ENCODE measurements at places on chromosomes 16 and 17. TPM values are rescaled to one million over a fixed set of nuclear protein-coding genes. Genes with fewer than 3 reads are reported as not detected.

KRTAP9-2 gene
- total RNA-seq = not detected

SGCA gene
- total RNA-seq = 0.51 TPM

TVP23B gene
- 39.7 TPM for total RNA-seq

DNA sequence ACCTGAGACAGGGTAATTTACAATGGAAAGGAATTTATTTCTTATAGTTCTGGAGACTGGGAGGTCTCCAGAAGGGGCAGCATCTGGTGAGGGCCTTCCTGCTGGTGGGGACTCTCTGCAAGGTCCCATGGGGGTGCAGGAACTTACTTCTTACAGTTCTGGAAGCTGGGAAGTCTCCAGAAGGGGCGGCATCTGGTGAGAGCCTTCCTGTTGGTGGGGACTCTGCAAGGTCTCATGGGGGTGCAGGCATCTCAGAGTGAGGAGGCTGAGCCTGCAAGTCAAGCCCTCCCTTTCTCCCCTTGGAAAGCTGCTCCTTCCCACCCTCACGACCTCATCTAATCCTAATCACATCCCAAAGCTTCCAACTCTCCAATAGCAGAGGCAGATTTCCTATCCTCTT lies 157.4 kb downstream of the FOXL1 start:
- DNase-seq = no peak

DNA sequence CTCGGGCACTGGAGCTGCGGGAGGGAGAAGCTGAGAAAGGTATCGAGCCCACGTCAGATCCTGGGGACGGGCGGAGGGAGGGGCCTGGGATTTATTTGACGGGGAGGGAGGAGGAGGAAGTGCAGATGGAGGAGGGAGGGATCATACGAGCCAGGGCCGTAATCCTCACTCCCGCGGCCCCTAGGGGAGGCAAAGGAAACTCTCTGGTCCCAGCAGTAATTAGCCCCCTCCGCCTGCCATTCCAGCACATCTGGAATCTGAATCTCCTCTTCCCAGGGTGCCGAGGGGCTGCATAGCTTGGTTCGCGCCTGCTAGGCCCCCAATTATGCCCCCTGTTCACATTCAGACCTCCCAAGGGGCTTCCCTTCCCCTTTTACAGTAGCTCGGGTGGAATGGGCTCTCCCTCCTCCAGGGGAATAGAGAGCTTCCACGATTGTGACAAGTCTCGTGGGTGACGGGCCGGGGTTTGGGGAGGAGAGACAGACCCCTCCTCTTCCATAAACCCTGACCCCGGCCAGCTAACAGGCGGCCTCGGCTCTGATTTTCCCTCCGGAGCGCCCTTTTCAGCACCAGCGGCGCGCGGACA lies at the start of gene SEZ6L2:
Gene SEZ6L2 (minus strand): TSS at position 35 of the 586 bp plus-strand sequence. CDS start 531 bp downstream, outside the sequence.
- peak; percentile 97 for DNase-seq

DNA sequence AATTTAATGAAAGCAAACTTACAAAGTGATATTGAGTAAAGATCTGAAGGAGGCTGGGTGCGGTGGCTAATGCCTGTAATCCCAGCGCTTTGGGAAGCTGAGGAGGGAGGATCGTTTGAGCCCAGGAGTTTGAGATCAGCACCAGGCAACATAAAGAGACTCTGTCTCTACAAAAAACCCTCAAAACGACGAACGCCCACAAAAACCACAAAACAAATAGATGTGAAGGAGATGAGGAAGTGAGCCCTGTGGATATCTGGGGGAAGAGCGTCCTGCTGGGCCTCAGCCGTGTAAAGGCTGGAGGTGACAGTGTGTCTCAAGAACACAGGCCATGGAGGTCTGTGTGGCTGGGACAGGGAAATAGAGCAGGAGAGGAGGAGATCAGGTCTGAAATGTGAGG lies 68.8 kb downstream of the ITFG1 start:
- no peak for DNase-seq

DNA sequence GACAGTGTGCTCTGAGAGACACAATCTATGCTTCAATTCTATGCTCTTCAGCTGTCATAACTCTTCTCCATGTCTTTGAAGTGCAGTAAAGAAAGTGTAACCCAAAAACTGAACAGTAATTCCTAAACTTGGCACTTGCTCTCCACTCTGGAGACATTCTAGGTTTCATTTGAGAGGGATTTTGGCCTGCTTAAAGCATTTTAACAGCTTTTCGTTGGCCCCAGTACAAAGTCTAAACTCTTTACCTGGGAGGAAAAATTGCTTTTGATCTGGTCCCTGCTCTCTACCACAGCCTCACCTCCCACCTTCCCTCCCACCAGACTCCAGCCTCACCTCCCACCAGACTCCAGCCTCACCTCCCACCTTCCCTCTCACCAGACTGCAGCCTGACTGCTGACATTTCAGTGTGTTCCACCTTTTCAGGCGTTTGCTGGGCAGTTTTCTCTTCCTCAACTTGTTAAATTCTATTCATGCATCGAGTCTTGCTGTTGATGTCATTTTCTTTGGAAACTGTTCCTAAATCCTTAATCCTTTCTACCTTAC lies 132.6 kb downstream of the RPTOR start:
- DNase-seq = no peak

DNA sequence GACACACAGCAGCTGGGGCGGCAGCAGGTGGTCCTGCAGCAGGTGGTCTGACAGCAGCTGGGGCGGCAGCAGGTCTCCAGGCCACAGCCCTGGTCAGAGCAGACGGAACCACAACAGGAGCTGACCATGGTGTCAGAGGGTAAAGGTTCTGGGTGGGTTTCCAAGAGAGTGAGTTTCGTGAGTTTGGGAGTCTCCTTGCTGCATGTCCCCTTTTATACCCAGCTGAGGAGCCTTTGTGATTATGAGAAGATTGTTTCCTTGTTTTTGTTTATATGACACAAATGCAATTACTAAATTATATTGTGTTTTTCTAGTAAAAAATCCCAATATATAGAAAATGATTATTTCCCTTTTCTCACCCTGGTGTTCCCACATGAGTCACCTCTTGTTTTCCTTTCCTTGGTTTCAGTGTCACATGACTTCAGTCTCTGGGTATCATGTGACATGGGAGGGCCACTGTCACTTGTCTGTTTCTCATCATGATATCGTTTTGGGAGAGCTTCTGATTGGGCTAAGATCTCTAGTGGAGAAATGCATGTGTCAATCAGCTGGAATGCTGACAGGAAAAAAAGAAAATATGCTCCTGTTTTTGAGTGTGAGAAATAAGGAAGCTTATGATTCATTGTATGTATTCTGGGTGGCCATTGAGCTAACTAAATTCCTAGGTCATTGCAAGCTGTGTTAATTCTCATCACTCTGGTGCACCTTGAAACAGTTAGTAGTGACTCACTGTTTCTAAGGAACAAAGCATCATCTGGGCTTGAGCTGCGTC lies at the start of gene KRTAP4-6:
Gene KRTAP4-6 (minus strand): TSS at position 185 of the 772 bp plus-strand sequence. CDS start 57 bp downstream, at position 128.
- DNase-seq = no peak

- DNase-seq = no peak
Measured at GRCh38 chr17:30363715-30364202, 15.0 kb upstream of the CPD start.

DNA sequence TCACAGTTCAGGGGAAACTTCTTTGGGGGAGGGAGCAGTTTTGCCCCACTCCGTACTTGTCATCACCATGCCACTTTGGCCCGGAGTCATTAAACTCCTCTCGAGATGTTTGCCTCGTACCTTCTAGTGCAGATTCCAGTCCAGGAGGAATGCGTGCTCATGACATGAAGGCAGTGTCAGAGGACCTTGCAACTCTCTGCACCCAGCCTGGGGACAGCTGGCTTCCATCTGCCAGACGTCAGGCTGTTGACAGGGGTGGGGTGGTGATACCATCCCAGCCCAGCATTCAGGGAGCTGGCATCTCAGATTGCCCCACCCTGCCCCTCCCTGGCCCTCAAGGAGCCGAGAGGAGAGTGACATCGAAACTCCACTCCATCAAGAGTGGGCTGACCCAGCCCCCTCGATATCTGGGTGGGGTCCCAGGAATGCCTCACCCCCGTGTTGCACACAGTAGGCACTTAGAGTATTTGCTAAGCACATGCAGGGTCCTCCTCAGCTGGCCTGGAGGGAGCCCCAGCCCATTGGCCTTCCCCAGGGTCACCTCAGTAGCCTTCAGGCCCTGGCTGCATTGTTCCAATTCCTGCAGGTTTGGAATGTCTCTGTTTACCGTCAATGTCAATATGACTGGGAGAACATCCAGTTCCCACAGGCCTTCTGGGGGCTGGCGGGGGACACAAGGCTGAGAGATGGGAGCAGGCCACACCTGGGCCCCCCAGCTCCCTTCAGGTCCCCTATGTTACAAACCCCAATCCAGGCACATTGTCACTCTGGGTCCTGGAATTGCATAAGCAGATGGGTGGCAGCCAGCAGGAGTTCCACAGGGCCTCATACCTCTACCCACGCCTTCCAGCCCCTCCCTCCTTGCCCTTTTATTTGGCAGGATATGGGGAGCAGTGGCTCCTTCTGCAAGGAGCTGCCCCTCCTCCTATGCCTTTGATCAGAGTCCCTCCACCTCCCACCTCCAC lies 21.3 kb upstream of the EMP2 start:
- no peak for DNase-seq

GRCh38 chr17:54102246-54102645 lies 279.5 kb downstream of the KIF2B start:
- DNase-seq = no peak

GRCh38 chr17:72928454-72929136 lies 163.9 kb downstream of the SLC39A11 start:
- DNase-seq = no peak
